ENCODE measurements at places on chromosomes 1 and 21.

DNA sequence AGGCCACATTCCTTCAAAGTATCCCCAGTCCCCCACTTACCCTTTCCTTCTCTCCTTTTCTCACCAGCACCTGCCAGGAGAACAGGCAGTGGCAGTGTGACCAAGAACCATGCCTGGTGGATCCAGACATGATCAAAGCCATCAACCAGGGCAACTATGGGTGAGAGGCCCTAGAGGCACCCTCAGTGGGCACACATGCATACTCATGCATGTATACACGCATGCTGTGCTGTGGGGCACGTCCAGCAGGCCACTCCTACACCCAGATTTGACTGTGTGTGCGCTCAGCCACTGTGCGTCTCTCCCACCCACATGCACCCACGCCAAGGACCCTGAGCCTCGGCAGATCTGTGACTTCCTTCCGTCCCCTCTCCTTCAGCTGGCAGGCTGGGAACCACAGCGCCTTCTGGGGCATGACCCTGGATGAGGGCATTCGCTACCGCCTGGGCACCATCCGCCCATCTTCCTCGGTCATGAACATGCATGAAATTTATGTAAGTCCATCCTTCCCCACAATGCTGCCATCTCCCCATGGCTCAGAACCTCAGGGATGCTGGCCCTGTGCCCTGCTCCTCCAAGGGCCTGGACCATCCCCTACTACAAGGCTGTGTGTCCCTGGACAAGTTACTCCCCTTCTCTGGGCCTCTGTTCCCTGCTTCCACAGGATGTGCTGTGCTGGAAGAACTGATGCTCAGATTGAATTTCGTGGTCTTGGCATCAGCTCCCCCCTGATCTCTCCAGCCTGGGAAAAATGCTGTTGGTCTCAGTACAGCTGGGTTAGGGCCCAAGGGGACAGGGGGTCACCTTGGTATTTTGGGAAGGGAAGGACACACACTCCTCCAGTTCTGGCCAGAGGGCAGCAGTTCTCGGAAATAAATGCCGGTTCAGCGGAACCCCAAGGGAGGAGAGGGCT lies 7.0 kb downstream of the TINAGL1 start:
- no peak for DNase-seq

DNA sequence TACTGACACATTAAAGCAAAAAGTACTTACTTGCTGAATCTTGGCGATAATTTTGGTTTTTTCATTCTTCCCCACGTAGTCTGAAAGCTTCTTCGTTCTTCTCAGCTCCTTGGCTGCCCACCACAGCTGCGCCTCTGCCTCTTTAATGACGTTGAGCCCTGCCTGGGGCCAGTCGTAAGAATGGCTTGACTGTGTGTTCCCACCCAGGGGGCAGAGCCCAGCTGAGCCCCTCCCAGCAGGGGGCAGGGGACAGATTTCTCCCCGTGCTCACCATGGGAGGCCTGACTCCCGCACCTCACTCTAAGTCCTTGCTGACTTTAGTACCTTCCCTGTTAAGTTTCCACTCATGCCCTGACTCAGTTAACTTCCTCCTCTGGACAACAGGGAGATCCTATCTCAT lies 9.0 kb downstream of the CFAP298 start:
- DNase-seq: no peak

- no peak for DNase-seq
Observed at GRCh38 chr1:175035865-175036264, 12.6 kb upstream of the MRPS14 start.

GRCh38 chr1:18256282-18257235 lies 149.0 kb downstream of the IGSF21 start:
- DNase-seq: no peak

DNA sequence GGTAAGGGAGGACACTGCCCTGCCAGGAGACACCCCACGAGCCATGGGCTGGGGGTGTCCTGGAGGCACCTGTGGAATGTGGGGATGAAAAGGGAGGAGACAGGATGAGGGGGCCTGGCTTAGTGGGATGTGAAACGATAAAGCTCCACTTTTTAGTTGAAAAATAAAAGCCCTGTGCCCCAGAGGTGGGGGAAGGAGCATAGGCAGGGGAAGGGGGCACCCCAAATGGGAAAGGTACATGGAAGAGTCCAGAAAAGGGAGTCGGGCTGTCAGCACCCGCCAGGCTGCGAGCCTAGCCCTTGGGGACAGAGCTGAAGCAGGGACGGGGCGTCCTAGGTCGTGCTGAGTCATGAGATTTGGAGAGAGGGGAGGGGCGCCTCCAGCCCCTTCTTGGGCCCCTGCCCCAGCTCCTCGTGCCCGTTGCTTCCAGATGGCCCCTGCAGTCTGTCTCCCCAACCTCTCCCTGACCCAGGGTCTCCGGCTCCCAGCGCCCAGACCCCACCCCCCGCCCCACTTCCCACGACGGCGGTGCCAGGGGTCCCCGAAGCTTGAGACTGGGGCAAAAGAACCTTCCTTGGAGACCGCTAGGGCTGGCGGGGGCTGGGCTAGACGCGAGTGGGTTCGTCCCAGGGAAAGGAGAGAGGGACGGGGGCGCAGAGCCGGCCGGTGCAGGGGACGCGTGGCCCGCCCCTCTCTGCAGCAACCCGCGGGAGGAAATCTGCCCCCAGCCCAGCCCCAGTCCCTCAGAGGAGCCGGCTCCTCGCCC lies 795 bp downstream of the SYT2 start:
- no peak for DNase-seq

GRCh38 chr1:28380394-28380793 lies 10.9 kb downstream of the PHACTR4 start:
- no peak for DNase-seq

- no peak for DNase-seq
Observed at GRCh38 chr1:84862810-84863251, 30.2 kb downstream of the LPAR3 start.

- DNase-seq: no peak
Observed at GRCh38 chr1:54814126-54814498, 13.0 kb upstream of the TTC22 start.

- DNase-seq: peak; percentile 79
Observed at GRCh38 chr1:115641762-115642167, at the start of gene VANGL1. Gene VANGL1 (plus strand): TSS chr1:115641970. CDS start chr1:115651414, 9,444 bp downstream.

DNA sequence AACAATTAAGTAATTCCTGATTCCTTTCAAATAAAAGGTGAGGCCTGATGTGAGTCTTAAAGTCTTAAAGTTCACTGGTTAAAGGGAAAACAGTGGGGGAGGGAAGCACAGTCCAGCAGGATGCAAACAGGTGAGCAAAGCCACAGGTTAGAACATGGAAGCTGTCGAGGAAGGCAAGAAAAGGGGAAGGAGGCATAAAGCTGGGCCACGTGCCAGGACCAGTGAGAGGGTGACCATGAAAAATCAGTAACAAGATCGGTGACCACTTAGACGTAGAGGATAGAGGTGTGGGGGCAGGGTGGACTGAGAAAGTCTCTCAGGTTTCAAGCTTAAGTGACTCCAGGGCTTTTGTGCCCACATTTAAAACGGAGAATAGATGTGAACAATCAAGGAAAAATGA lies 231.3 kb downstream of the SETD4 start:
- no peak for DNase-seq

- DNase-seq: no peak
Observed at GRCh38 chr1:192545896-192546521, 29.6 kb upstream of the RGS1 start.

DNA sequence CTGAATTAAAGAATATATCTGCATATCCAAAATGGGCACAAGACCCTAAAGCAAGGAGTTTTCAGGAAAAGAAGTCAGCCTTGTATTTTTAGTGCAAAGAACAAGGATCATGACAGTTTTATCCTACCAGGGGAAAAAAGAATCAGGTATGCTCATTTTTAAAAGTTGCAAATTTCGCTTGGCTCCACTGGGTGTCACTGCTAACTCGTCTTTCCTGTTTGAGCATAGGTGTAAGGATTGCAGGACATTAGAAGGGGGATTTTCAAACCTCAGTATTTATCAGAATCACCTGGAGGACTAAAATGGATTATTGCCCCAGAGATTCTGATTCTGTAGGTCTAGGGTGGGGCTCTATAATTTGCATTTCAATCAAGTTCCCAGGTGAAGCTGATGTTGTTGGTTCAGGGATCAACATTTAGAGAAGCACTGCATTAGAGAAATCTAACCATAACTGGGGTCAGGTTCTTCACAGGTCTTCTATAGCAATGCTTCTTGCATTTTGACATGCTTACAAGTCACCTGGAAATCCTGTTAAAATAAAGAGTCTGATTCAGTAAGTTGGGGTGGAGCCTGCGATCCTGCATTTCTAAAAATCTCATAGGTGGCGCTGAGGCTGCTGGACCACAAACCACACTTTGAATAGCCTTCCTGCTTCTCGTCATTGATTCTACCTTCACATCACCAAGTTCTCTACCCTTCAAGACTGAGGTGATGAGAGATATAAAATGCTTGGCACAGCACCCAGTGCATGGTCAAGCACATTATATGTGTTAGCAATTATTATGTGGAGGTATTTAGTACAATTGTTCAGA lies 39.6 kb downstream of the NUF2 start:
- no peak for DNase-seq

- no peak for DNase-seq
Observed at GRCh38 chr1:34929497-34929852, at the start of gene DLGAP3. Gene DLGAP3 (minus strand): TSS chr1:34929650. CDS start chr1:34905383, 24,267 bp downstream.

DNA sequence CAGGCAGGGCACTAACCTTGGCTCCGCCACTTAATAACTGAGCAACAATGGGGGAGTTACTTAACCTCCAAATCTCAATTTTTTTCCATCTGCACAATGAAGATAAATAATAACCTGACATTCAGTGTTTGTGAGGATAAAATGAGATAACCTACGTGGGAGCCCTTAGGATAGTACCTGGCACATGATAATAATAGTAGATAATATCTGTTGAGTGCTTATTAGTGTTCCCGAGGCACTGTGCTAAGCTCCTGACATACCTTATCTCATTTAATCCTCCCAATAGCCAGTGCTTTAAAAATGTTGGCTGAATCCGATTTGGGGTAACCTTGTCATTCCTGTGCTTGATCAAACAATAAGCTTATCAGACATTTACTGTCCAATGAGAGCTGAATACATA lies 128.7 kb upstream of the UBE2U start:
- DNase-seq: no peak

DNA sequence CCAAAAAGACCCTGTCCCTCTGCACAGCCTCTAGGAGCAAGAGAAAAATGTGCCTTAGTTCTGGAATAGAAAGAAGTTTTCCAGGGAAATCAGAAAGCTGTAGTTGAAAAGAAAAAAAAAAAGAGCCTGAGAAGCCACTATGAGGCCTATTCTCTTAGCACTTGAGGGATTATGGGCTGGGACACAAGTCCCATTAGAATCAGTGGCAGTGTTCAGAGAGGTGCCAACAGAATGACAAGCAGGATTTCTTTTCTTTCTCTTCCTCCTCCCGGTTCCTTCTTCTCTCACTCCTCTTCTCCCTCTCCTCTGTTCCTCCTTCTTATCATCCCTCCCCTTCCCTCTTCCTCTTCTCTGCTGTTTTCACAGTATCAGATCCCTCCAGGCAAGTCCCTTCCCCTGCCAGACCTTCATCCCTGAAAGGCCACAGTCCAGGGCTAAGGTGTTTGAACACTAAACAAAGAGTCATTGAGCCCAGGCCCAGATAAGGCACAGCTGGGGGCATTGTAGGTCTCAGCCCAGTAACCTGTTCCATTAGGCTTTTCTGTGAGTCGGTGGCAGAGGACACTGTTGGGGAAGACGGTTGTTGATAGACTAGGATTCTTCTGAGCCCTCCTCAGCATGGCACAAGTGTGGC lies 64.7 kb upstream of the LPGAT1 start:
- DNase-seq: no peak

GRCh38 chr1:8431019-8431418 lies 113.1 kb downstream of the SLC45A1 start:
- no peak for DNase-seq

GRCh38 chr1:84569216-84569615 lies 5.0 kb downstream of the CTBS start:
- no peak for DNase-seq

GRCh38 chr21:33402001-33402979 lies 923 bp upstream of the IFNGR2 start:
- DNase-seq: peak; percentile 43

DNA sequence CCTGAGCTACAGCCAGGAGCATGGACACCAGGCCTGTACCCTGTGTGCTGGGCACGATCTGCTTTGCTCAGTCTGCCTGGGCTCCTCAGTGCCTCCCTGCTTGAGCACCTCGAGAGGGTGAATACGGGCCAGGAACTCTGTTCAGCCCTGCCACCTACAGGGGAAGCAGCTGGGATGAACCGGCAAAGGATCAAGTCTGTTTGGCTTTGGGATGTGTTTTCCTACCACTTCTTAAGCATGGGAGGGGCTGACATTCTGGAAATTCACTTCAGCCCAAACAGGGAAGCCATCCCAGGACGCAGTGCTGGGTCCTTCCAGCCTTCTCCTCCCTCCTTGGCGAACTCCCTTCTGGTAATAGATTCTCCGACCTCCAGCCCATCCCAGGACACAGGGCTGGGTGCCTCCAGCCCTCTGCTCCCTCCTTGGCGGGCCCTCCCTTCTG lies 55.8 kb upstream of the SELENON start:
- DNase-seq: peak; percentile 83

- DNase-seq: no peak
Observed at GRCh38 chr1:3465091-3465934, 10.8 kb downstream of the ARHGEF16 start.

DNA sequence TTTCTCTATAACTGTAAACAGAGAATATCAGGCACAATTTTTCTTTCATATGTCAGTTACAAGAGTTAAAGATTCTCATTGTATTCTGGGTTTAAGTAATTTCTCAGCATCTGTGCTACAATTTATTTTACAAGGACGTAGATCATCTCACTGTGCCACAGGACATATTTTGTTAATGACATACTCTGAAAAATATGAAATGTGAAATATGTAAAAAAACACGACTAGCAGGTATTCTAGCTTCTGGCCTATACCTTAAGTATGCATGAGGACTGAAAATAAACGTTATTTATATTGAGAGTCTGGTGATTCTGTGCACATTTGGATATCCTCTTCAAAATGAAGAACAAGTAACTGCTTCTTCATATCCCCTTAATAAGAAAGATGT lies 308.8 kb downstream of the BRINP3 start:
- no peak for DNase-seq

GRCh38 chr1:119112791-119113190 lies 27.7 kb downstream of the WARS2 start:
- DNase-seq: no peak

DNA sequence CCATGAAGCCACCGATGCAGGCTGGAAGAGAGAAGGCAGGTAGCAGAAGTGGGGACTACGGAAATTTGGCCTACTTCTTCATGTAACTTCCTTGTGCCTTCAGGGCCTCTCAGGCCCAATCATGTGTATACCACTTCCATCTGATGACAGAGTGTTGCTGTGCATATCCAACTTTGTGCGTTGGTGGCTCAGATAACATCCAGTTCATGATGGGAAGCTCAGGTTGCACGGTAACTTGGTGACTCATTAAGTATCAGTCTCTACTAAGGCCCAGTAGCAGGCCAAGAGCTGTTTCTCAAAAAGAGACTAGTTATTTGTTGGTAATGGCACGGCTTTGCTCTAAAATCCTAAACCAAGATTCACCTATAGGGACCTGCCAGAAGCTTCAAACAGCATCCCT lies 117.6 kb downstream of the LTN1 start:
- no peak for DNase-seq
